CD14-positive monocyte (primary cell): ENCODE measurements at places on chromosomes 16 and 17. TPM values are rescaled to one million over a fixed set of nuclear protein-coding genes. Genes with fewer than 3 reads are reported as not detected.
A peak's percentile ranks its signal among the peaks of the same experiment; 100 is the strongest.

RNF227 gene
- polyA plus RNA-seq: 1.3 TPM

RARA gene
- 63.9 and 66.8 TPM in 2 replicates for polyA plus RNA-seq

- no peaks in the 10 kb centered on the region for H3K27me3 ChIP-seq
- DNase-seq: no peak
Measured at GRCh38 chr17:58004060-58004459, 3.0 kb downstream of the SRSF1 start.

DNA sequence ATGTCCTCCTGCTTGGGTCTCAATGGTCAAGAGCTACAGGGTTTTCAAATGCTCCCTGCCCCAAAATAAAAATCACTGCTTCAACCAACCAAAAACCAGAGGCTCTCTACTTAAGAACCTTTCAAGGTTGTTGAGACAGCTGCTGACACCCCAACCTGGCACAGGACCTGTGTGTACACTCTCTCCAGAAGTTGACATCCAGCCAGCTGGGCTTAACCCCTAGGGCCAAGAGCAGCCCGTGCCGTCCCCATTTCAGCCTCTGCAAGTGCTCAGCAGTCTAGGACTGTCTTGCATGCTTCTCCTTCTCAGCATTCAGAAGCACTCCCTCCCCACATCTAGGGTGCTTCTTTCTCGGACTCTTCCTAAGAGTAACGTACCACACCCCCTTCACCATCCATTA, 59.0 kb upstream of the TRAP1 start:
- no peaks in the 10 kb centered on the region for H3K4me1 ChIP-seq
- peaks cover 96% of the 10 kb centered on the region for H3K36me3 ChIP-seq
- DNase-seq: no peak

DNA sequence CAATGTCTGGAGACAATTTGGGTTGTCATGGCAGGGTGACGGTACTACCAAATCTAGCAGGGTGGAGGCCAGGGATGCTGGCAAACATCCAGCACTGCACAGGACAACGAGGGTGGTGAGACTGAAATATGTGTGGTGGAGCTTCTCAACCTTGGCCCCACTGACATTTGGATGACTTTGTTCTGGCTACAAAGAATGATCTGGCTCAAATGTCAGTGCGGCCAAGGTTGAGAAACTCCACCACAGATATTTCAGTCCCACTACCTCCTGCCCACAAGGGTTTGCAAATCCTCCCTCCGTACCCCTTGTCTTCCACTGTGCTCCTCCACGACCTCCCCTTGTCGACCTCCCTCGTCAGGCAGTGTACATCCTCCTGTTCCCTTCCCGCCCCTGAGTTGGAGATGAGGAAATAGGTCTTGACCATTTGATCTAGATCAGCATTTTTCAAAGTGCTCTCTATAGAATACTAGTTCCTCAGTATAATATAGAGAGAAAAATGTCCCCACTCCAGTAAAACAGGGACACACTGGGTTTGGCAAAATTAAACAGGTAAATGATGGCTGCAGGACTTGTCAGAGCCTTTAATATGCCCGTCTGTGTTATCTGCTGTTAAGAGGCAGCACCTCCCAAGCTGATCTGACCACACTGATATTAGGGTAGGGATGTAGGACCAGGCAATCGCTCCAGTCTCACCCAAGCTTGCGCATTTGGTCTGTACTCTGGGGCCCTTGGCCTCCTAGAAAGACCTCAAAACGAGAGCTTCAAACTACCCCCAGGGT, 6.8 kb downstream of the OSGIN1 start:
- H3K36me3 ChIP-seq: peaks cover 12% of the 10 kb centered on the region
- H3K4me1 ChIP-seq: peaks cover 2% of the 10 kb centered on the region
- H3K27me3 ChIP-seq: no peaks in the 10 kb centered on the region
- no peak for DNase-seq
- no peak overlapping the region for H3K27ac ChIP-seq
- H3K4me3 ChIP-seq: no peak overlapping the region

DNA sequence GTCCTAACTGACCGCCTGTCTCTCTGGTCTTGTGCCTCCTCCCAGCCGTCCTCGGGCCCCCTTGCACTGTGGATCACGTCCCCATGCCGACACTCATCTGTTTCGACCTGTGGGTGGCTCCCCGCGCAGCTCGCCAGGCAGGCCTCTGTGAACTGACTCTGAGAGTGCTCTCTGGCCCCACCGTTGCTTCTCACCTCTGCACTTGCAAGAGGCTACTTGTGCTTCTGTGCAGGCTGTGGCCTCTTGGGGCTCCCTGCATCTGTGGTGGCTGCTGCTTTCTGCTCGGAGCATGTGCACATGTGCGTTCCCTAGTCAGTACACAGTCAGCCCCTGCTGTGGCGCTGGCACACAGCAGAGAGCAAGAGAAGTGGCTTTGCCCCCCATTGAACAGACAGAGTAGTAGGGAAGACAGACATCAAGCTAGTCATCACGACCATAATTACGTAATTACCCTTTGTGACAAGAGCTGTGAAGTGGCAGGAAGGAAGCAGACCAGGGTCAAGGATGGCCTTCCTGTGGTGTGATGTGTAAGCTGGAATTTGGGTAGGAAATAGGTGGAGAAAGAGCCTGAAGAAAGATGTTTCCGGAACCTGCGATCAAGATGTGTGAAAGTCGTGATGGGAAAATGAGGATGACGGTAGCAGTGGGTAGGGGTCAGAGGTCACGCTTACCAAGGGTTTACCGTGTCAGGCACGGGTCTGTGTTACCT, 256.0 kb upstream of the CACNG5 start:
- H3K4me3 ChIP-seq: no peak overlapping the region
- peaks cover 7% of the 10 kb centered on the region for H3K4me1 ChIP-seq
- no peaks in the 10 kb centered on the region for H3K36me3 ChIP-seq

DNA sequence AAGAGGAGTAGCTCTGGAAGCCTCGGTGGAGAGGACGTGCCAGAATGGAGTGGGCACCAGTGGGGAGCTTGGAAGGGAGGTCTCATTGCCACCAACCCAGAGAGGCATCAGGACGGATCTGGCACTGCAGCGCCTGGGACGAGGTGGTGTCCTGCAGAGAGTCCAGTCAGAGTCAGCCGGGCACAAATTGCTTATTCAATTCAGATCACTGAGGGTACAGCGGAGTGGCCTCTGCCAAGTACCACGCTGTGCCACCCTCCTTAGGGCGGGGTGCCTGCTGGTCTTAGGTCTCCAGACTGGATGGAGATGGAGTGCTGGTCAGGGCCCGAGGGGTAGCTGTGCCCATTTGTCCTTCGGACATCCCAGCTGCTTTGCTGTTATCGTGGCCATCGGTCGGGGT, 18.9 kb upstream of the SPPL2C start:
- DNase-seq: no peak
- H3K27me3 ChIP-seq: peaks cover 3% of the 10 kb centered on the region
- H3K27ac ChIP-seq: no peak overlapping the region
- H3K36me3 ChIP-seq: no peaks in the 10 kb centered on the region
- no peaks in the 10 kb centered on the region for H3K4me1 ChIP-seq

DNA sequence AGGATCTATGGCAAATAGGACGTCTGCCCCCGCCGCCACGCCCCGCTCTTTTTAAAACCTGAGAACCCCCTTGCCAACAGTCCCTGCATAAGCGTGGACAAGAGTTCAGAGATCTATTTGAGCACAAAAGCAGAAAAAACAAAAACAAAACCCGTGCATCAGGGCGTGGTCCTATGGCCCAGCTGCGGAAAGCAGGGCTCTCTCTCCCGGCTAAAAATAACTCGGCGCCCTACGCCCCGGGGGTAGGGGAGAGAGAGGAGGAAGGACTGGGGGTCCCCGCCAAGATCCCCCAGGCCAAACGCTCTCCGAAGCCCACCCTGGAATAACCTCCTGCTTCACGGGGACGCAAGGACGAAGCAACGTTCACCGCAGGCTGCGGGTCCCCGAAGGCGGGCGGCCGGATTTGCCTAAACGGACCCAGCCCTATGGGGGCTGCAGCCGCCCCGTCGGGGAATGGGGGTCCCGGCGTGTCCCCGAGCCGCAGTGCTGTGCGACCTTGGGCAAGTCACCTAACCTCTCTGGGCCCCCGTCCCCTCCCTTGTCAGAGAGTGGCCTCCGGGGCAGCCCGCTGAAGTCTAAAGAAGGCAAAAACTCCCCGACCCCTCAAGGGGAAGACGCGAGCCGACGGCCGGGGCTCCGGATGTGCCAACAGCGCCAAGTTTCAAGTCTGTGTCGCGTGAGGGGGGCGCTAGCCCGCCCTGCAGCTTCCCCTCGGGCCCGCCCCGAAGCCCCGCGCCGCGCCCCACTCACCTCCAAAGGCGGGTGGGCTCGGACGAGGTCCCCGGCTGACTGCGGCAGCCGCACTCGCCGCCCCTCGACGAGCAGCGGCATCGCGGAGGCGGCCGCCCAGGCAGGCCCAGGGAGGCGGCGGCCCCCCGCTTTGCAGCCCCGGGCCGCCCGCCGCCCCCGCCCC, 477 bp downstream of the NTAN1 start:
- peak; percentile 52 for DNase-seq
- H3K27ac ChIP-seq: no peak overlapping the region

GRCh38 chr16:47477679-47478078, 16.5 kb downstream of the PHKB start:
- no peaks in the 10 kb centered on the region for H3K27me3 ChIP-seq
- H3K36me3 ChIP-seq: peaks cover 18% of the 10 kb centered on the region
- H3K27ac ChIP-seq: no peak overlapping the region
- no peaks in the 10 kb centered on the region for H3K4me1 ChIP-seq
- no peak overlapping the region for H3K4me3 ChIP-seq
- DNase-seq: no peak
